ENCODE measurements at places on chromosomes 4 and X.

DNA sequence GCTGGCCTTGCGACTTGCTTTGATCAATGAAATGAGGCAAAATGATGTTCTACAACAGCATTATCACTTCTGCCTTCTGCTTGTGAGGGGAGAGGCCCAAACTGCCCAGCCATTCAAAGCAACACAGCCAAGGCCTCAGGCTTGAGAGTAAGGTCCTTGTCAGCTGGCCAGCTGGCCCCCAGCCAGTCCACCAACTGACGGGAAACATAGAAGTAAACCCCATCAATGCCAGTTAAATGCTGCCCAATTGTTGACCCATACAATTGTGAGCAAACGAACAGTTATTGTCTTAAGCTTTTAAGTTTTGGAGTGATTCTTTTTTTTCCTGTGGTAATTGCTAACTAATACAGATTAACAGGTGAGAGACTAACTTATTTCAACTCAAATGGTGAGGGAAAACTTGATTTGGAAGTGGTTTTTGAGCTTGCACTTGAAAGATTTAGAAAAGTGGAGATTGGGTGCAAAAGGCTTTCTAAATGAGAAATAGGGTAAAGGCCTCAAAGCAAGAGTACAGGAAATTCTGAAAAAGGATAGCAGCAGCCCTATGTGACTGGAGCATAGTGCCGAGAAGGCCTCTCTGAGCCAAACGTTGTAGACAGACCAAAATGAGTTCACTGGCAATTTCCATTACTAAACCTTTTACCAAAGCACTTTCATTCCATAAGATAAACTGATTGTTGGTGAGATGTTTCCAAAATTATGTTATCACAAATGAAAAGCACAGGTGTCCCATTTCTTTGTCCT lies 66.9 kb downstream of the ARHGEF38 start:
- no peak for DNase-seq

- no peak for DNase-seq
Observed at GRCh38 chr4:35700663-35701062, 543.7 kb downstream of the ARAP2 start.

DNA sequence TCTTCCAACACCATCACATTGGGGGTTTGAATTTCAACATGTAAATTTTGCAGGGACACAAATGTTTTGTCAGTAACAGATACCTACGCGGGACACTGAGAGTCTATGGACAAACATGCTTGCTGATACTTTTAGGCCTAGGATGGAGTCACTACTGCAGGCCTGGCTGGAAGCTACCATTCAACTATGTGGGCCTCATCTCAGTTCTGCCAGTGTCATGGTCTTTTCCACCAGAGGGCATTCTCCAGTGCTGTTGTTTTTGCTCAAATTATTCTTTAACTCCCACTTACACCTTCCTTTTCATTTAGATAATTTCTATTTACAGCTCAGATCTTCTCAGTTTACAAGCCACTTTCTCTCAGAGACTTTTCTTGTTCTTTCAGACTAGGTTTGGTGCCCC lies 7.0 kb upstream of the ANK2 start:
- DNase-seq: no peak

- DNase-seq: no peak
Observed at GRCh38 chr4:56215141-56215783, 172.0 kb downstream of the AASDH start.

DNA sequence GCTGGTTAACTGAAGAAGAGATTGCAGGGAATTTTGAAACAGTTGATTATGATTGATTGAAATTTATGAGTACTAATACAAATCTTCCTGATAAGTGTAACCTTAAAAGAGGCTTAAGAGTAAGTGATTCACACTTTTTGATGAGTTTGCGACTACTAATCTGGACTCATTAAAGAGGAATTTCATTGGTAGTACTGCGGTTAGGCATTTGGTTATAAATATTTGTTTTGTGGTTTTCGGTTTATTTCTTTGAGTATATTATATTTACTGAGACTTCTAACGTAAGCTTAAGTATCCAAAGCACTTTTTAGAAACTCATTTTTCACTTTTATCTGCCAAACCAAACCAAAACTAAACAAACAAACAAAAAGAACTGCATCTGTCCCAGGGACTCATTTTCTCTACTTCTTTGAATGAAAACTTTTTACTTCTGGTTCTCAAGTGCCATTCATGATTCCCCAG lies 20.7 kb downstream of the SLIT2 start:
- no peak for DNase-seq

- DNase-seq: no peak
Observed at GRCh38 chr4:115229873-115230272, 116.5 kb upstream of the NDST4 start.

- DNase-seq: peak; percentile 9
Observed at GRCh38 chr4:148196164-148196563, 246.1 kb downstream of the NR3C2 start.

- DNase-seq: no peak
Observed at GRCh38 chr4:18957716-18958115, 936.2 kb upstream of the LCORL start.

- DNase-seq: no peak
Observed at GRCh38 chr4:178356725-178357124, 914.5 kb upstream of the AGA start.

- DNase-seq: no peak
Observed at GRCh38 chrX:120797188-120797851, 78.3 kb downstream of the CT47B1 start.

DNA sequence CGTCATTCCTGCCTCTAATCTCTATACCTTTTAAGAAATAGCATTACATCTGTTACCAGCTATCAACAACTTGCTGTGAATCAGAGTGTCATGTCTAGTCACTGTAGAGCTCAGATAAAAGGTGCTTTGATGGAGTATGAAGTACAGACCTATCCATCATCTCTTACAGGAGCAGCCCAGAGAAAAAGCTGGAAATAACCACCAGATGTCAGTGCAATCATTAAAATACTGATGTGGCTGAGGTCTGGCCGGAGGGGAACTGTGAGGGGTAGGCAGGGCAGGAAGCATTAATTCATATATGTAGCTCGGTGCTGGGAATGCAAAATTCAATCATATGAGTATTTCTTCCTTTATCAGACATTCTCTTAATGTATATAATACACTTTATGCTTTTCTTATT lies 100.6 kb downstream of the AKAP4 start:
- DNase-seq: no peak

DNA sequence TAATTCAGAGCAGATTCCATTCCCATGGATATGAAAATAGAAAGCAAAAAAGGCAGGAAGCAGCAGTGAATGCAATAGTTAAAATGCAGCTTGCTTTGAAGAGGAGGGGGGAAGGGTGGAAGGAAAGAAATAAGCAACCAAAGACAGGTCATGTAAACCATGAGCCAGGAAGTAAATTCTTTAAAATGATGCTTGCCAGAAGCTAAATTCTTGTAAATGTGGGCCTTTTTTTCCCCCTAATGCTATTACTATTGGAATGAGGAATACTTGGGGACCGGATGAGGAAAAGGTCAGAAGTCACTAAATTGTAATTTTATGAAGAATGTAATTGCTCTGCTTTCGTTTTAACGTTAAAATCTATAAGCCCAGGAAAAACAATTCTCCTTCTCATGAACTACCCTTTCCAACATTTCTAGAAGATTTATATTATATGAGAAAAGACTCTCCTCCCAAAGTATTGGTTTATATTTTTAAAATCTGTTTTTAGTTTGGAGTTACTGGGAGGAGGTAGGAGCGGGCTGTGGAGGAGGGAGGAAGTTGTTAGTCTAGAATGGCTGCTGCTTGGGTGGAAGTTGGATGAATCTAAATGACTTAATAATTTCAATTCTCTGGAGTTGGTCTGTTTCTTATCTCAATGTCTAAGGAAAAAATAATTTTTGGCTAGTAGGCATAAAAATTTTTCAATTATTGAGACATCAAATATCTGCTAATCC lies 77.6 kb upstream of the PCDH18 start:
- DNase-seq: no peak

GRCh38 chr4:180436361-180436760 lies 1806.8 kb upstream of the TENM3 start:
- no peak for DNase-seq

Data from T-helper 2 cell (primary cell).